ENCODE measurements at places on chromosomes 7 and 10.

GRCh38 chr7:117993377-117994003 is 120.2 kb upstream of the CTTNBP2 start:
- no peak for DNase-seq

GRCh38 chr10:128657548-128657947 is 531.3 kb upstream of the MKI67 start:
- DNase-seq = no peak

DNA sequence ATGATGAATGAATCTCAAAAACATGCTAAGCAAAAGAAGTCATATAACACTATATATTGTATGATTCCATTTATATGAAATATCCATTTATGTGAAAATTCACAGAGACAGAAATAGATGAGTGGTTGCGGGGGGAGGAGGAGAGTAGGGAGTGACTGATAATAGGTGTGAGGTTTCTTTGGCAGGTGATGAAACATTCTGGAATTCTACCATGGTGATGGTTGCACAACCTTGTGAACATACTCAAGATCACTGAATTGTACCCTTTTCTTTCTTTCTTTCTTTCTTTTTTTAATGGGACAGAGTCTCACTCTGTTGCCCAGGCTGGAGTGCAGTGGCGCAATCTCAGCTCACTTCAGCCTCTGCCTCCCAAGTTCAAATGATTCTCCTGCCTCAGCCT is 10.7 kb downstream of the SVOPL start:
- DNase-seq = no peak

GRCh38 chr7:115635876-115636275 is 394.7 kb downstream of the TFEC start:
- DNase-seq = no peak

GRCh38 chr7:114086537-114086913 is 167.7 kb upstream of the PPP1R3A start:
- peak; percentile 38 for DNase-seq

DNA sequence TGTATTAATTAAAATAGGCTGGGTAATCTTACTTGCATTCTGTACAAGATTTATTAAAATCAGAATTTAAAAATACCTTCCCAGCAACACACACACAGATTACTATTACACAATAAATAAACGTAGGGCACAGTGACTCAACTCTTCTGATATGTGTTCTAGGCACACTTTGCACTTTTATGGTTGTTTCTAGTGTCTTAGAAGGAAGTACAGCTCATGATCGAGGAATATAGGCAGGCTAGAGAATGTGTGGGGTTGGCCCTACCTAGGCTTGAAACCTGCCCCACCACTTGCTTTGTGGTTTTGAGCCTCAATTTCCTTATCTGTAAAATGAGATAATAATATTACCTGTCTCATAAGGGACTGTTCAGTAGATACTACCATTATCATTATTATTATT is 30.5 kb downstream of the ARMC3 start:
- DNase-seq = no peak

GRCh38 chr7:56157238-56157790 is 41.1 kb upstream of the NUPR2 start:
- no peak for DNase-seq

GRCh38 chr10:112222799-112223198 is 39.2 kb upstream of the GPAM start:
- DNase-seq = no peak

DNA sequence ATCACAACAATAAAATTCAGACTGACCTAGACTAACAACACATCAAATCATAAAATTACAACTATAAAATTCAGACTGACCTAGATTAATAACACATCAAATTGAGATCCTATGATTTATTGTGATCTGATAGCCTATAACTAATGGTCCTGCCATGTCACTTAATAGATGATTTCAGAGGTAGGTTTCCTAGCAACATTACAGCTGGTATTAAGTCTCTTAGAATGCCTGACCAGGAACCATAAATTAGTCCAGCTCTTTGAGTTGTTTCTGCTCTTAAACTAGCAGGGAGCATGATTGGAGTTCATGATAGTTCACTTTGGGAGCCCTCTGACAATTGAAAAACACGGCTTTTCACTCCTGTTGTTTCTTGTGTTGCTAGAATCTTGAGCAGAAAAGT is 318.9 kb downstream of the BMPER start:
- no peak for DNase-seq

DNA sequence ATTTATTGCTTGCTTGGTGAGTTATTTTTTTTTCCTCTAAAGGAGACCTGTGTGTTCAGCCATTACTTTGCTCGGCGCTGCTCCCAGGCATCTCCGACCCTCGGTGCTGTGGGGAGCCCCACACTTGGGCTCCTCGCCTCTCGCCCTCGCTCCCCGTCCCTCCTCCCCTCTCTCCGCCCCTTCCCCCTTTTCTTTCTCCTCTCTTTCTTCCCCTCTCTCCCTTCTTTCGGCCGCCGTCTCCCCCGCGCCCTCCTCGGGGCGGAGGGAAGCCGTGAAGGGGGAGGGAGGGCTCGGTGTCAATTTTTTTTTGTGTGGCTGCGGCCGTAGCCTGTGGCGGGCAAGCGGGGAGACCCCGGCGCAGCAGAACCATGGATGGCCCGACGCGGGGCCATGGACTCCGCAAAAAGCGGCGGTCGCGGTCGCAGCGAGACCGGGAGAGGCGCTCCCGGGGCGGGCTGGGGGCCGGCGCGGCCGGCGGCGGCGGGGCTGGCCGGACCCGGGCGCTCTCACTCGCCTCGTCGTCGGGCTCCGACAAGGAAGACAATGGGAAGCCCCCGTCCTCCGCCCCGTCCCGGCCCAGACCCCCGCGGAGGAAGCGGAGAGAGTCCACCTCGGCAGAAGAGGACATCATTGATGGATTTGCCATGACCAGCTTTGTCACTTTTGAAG is 1.1 kb downstream of the AUTS2 start:
- no peak for DNase-seq

DNA sequence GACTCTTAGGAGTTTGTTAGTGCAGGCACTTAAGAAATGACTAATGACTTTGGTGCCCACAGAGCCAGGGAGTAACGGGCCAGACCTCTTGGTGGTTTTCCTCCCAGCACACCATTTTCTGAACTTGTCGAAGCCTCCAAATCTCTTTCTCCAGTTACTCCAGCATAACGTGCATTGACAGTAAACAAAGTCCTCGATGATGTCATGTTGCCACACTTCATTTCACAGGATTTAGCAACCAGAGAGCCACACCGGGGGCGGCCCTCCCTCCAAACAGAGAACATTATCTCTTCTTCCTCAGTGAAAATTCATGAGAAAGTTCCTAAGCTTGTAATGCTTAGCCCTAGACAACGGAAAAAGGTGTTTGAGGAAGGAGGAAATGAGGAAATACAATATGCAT is 4.0 kb upstream of the SVOPL start:
- no peak for DNase-seq

DNA sequence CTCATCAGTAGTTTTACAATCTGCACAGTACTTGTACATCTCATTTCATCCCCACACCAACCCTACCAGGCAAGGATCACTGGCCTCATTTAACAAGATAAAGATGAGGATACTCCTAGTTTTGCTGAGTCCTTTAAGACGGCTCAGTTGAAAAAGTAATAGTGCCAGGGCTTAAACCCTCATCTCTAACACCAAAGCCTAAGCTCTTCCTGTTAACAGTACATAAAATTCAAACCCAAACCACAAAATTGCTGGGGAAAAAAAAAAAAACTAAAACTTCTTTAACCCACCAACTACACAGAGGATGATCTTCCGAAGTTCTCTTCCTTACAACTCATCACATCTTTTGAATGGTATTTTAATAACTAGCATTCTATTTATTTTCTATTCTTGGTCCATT is 1.3 kb downstream of the SAR1A start:
- no peak for DNase-seq

GRCh38 chr10:119782981-119783664 is 57.3 kb downstream of the INPP5F start:
- DNase-seq = no peak

GRCh38 chr7:26008428-26008827 is 143.6 kb upstream of the NFE2L3 start:
- no peak for DNase-seq

DNA sequence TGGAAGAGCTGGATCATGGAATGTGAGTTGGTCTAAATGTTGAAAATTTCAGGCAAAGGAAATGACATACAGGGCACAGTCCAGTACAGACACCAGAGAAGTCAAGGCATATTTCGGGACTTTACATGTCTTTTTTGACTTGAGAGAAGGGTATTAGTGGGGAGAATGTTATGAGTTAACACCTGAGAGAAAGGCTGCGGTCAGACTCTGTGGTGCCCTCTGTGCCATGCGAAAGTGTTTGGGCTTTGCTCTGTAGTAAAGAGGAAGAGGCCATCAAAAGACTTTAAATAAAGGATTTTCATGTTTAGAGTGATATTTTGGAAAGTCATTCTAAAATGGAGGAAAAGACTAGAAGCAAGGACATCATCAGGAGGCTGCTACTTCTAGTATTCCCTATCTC is 607.4 kb downstream of the CCSER2 start:
- DNase-seq = no peak

GRCh38 chr7:98745722-98746318 is 124.0 kb downstream of the TMEM130 start:
- peak; percentile 83 for DNase-seq

- peak; percentile 32 for DNase-seq
These were observed 44.9 kb downstream of the ANXA8 start for GRCh38 chr10:47438857-47439474.

DNA sequence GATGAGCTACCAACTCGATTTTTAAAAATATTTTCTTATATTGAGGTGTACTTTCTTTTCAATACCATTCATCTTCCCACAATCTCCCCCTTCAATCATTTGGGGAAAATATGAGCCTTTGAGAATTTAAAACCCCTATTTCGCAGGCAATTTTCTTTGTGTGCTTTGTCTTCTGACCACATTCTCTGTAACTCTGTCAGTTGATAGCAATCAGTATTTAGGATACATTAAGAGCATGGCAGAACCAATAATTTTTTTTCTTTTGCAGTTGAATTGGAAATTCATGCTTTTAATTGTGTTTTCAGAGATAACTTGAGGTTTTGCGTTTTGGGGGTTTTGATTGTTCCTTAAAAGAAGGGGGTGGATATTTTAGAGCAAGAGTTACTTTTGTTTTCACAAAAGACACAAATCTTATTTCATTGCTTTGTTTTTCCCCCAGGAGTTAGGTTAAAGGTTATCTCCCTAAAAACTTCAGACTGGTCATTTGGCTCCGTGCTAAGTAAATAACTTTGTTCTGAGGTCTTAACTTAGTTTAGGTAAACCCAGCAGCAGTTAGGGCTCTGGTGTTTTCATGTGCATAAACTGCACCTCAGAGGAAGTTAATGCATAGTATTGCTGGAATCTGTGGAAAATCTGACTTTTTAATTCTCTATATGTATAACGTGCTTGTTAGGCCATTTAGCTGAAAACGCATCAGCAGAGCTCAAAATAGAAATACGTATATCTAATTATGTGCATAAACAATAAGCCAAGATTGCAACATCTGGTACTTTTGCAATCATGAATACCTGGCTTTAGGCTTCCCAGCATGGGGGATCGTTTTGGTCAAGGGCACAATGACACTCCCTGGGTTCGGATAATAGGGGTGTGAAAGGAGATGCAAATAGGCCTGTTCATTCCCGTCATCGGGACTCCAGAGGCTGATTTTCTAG is 676.4 kb upstream of the ANKRD30A start:
- DNase-seq = no peak

DNA sequence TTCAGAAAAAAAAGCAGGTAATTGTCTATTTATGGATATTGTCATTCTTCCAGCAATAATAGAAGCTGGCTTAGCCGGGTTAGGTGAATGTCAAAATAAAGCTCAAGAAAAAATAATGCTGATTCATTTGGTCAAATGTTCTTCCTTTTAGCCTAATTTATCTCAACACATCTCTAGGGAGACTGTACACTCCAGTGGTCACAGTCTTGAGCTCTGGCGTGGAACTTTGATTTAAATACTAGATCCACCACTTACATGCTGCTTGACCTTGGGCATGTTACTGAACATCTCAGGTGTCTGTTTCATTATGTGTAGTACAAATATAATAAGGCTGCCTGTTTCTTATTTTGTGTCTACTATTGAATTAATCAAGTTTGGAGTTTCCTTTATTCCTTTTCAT is 22.0 kb downstream of the PRTFDC1 start:
- DNase-seq = no peak

DNA sequence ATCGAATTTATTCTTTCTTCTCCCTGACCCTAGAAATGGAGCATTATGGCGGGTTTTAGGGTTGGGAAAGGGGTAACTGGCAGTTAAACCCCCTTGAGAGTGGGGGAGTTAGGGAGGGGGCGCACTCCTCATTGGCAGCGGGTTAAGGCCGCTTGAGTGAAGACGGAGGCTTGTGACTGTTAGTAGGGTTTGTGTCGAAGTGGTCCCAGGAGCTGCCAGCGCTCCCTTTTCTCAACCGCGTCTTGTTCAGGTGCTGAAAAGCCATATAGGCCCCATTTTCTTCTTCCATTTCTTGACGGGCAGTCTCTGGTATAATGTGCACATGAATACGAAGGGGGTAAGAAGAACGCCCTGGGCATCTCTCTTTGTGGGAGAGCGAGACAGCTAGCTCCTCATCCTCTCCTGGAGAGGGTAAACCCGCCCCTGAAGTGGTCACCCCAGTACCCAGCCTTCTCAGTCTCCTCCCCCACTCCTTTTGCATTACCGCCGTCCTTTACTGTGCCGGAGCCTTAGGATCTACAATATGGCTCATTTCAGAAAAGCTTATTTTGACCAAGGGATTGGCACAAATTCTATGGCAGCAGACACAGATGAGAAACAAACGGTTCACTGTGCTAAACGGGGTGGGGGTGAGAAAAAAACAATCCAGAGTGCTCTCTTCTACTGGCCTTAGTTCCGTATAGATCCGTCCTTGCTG is 836 bp downstream of the KMT2E start:
- peak; percentile 69 for DNase-seq

DNA sequence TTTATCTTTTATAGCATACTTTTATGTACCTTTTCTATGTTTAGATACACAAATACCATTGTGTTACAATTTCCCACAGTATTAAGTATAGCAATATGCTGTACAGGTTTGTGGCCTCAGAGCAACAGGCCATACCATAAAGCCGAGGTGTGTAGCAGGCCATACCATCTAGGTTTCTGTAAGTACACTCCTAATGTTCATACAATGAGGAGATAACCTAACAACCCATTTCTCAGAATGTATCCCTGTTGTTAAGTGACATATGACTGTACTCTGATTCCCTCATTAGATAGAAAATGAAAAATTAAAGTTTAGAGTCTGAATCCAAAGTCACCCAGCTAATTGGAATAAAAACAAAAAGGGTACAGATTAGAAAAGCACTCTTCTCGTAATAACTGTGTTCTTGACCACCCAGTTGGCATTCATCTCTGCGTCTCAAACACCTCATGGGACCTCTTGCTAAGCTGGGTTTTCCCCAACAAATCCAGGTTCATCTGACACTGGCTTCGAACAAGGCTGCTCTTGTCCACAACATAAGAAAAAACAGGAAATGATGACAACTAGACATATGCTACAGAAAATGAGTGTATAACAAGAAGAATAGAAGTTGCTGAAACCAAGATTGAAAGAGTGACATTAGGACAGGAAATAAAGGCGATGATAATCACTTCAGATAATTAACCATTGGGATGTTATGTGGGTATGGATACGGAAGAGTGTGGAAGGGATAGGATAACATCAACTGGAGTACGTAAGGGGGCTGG is 1.4 kb downstream of the NDUFB8 start:
- no peak for DNase-seq

Data from liver (tissue), 10 donors.